ENCODE measurements at places on chromosomes 3 and 15. TPM values are rescaled to one million over a fixed set of nuclear protein-coding genes. Genes with fewer than 3 reads are reported as not detected.
A peak's percentile ranks its signal among the peaks of the same experiment; 100 is the strongest.

- H3K27me3 ChIP-seq: no peaks in the 10 kb centered on the region
- H3K27ac ChIP-seq: no peak overlapping the region
- DNase-seq: no peak
- H3K4me1 ChIP-seq: no peaks in the 10 kb centered on the region
These were observed 6.3 kb upstream of the CCR4 start for GRCh38 chr3:32945136-32945535.

The ISL2 gene
- total RNA-seq: 1.2 TPM

DNA sequence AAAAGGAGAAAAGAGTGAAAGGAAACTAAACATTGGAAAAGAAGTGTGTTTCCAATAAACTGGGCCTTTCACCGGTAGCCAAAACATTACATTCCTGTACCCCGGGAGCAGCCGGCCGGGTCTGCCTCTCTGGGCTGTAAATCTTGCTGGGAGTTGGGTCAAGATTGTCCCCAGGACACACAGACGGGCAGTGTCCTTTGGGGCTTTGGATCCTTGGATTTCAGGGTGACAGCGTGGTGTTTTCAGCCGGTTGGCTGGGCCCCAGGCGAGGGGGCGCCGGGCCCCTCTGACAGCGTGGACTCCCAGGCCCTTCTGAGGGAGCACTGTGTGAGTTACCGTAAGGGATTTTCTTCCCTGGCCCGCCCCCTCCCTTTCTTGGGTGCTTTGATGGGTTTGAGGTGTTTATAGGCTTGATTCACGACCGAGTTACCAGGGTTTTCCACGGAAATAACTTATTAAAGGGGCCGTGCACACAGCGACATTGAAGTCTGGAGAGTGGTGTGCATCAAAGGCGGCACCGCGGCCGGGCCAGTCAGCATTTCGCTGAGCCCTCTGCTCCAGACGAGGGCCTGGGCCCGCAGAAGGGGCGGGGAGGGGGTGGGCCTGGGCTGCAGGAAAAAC is 27.4 kb downstream of the SMAD6 start:
- H3K4me1 ChIP-seq: peaks cover 50% of the 10 kb centered on the region
- peak overlapping the region; percentile 16 for H3K27ac ChIP-seq
- peak overlapping the region; percentile 57 for H3K4me3 ChIP-seq
- DNase-seq: no peak
- peaks cover 25% of the 10 kb centered on the region for H3K36me3 ChIP-seq

GRCh38 chr15:38454696-38455090 is 766 bp downstream of the FAM98B start:
- peaks cover 9% of the 10 kb centered on the region for H3K27me3 ChIP-seq
- H3K27ac ChIP-seq: peak overlapping the region; percentile 98
- peaks cover 8% of the 10 kb centered on the region for H3K36me3 ChIP-seq
- H3K4me1 ChIP-seq: peaks cover 5% of the 10 kb centered on the region
- DNase-seq: no peak

DNA sequence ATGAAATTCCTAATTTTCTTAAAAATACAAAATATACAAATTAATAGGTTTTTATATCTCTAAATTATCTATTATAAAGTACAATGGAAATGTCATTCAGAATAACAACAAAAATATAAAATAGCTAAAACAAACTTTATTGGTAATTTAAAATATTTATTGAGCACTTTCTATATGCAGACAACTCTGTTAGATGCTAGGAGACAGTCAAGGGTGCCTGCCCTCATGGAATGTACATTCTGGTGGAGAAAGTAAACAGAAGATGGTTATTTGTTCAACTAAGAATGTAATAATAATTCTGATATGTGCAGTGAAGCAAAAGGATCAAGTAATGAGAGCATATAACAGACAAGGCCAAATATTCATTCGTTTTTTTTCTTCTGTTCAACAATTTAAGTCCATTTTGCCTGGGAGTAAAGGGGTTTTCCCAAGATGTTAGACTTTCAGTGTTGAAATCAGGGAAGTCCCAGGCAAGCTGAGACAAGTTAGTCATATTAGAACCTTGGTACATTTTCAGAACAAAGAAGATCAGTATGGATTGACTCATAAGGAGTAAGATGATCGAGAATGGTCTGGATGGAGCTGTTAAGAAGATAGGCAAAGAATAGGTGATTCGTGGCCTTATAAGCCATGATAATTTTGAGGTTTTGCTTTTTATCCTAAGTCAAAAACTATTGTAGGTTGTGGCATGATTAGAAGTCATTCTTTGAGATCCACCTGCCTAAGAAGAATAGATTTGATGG is 150.2 kb upstream of the MLF1 start:
- no peaks in the 10 kb centered on the region for H3K36me3 ChIP-seq
- H3K27me3 ChIP-seq: no peaks in the 10 kb centered on the region
- H3K4me3 ChIP-seq: no peak overlapping the region
- no peaks in the 10 kb centered on the region for H3K4me1 ChIP-seq

The CEP97 gene
- 11.3 TPM for total RNA-seq

The A4GNT gene
- 0.34 TPM for total RNA-seq

GRCh38 chr3:147141516-147142288 is 264.6 kb downstream of the ZIC4 start:
- no peaks in the 10 kb centered on the region for H3K4me1 ChIP-seq
- H3K27me3 ChIP-seq: no peaks in the 10 kb centered on the region
- H3K4me3 ChIP-seq: no peak overlapping the region
- no peak overlapping the region for H3K27ac ChIP-seq
- no peaks in the 10 kb centered on the region for H3K36me3 ChIP-seq

GRCh38 chr3:143881095-143881494 is 32.8 kb upstream of the SLC9A9 start:
- H3K4me3 ChIP-seq: no peak overlapping the region
- H3K27me3 ChIP-seq: no peaks in the 10 kb centered on the region
- no peak for DNase-seq
- no peaks in the 10 kb centered on the region for H3K4me1 ChIP-seq

The ECE2 gene
- not detected for total RNA-seq

The MPI gene
- total RNA-seq: 50.3 TPM

The ROBO2 gene
- 22.7 TPM for total RNA-seq

DNA sequence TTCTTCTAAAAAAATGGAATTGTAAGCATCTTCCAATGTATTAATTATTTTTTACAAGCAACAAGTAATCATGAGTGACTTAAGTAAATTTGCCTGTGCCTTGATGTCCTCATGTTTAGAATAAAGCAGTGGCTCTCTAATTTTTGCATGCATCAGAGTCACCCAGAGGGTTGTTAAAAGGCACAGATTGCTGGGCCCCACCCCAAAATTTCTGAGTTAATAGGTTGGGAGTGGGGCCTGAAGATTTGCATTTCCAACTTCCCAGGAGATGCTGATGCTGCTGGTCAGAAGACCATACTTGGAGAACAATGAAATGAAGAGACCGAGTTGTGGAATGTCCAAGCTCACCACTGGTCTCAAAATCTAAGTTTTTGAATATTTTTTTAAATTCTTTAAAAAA is 70.2 kb downstream of the ARHGAP31 start:
- no peaks in the 10 kb centered on the region for H3K27me3 ChIP-seq
- H3K36me3 ChIP-seq: peaks cover 3% of the 10 kb centered on the region
- no peak for DNase-seq
- H3K27ac ChIP-seq: no peak overlapping the region
- no peak overlapping the region for H3K4me3 ChIP-seq
- peaks cover 34% of the 10 kb centered on the region for H3K4me1 ChIP-seq

GRCh38 chr3:5542472-5542871 is 355.0 kb downstream of the EDEM1 start:
- H3K4me1 ChIP-seq: no peaks in the 10 kb centered on the region
- no peak overlapping the region for H3K4me3 ChIP-seq
- no peak overlapping the region for H3K27ac ChIP-seq

The TM6SF1 gene
- total RNA-seq: 0.24 TPM

The EXD1 gene
- total RNA-seq: not detected
